Mesenteric fat pad (tissue), 1 donor: ENCODE measurements at places on chromosomes 5 and 9. TPM values are rescaled to one million over a fixed set of nuclear protein-coding genes. Genes with fewer than 3 reads are reported as not detected.
A peak's percentile ranks its signal among the peaks of the same experiment; 100 is the strongest.

GRCh38 chr9:121671612-121672155 lies 20.2 kb downstream of the DAB2IP start:
- no peak for DNase-seq

GRCh38 chr9:36738318-36738976 lies 165.8 kb downstream of the MELK start:
- no peak for DNase-seq

GRCh38 chr5:955886-956761 lies 52.5 kb upstream of the NKD2 start:
- DNase-seq: peak; percentile 77

DNA sequence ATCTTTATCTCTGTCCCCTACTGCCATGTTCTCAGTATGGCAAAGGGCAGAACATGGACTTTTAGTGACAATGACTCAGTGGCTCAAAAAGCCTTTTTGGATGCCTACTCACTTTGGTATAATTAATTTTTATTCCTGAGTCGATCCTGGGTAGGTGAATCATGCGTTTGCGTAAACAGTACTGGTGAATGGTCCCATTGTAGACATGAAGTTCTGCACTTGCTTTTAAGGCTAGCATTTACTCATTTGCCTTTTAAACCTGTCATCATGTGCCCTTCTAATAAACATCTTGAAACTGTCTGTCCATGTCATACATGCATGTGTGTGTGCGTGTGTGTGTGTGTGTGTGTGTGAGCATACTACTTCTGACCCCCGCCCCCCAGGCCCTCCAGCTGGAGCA lies 223.0 kb downstream of the AUH start:
- DNase-seq: no peak

GRCh38 chr5:95941756-95942155 lies 19.9 kb downstream of the ELL2 start:
- no peak for DNase-seq

DNA sequence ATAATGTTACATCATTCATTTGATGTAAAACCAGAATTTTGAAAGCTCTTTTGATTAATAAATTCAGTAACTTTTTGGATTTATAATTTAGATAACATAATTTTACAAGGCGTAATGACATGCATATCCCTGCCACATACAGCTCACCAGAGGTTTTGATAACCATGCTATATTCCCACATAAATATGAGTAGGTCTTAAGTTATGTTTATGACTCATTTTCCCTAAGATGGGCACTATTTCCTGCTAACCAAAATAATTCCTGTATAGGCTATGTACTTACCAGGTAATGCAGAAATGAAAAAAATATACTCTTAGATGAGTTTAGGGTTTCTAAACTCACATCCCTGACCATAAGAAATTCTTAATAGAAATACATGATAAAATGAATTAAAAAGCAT lies 93.9 kb upstream of the EDIL3 start:
- no peak for DNase-seq

PLAC8L1 gene
- 1.5 TPM for total RNA-seq

DNA sequence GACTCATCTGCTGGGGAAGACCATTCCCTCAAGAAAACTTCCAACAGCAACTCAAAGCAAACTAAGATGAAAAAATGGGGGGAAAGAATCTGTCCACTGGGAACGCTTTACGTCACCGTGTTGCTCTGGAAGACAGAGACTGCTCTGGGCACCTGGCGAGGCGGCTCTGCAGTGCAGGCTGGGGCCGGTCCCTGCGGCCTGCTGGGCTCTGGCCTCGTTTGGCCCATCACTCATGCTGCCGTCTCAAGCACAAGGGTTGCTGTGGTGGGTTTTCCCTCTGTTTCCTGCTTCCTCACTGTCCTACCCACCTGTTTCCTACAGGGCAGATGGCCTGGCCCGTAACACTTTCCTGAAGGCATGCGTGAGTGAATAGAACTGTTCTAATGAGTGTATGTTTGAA lies 92.9 kb upstream of the OTULINL start:
- no peak for DNase-seq

DNA sequence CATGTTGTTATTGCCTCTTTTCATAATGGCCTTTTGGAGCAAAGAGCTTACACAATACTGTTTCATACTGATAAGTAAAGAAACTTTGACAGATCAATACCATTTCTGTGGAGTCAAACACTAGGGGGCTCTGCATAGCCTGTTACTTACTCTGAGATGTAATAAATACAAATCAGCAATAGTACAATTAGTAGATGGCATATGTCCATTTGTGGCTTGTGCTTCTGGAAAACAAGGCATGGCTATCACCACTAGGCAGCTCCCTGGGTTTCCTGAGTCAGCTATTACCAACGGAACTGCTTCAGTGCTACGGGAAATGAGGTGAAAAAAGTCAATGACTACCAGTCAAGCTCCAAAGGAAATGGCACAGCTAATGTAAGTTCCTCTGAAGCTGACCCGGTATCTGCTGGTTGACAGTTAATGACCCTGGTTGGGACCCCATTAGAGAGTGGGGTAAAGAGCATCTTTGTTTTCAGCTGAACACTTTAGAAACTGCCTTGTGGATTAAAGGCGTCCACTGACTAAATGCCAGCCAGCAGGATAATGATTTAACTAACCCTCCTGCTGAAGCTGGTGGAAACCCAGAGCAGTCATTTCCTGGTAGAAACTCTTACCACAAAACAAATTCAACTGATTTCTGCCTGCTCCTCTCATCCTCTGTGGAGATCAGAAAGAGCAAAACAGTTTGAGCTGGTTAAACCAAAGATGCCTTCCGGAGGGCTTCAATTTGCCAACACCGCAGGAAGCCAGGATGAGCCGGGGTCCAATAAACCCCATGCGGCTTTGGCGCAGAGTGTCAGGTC lies 69.0 kb upstream of the FAM169A start:
- no peak for DNase-seq
